Esophagus muscularis mucosa (tissue), 4 donors: ENCODE measurements at places on chromosomes 11 and 22. TPM values are rescaled to one million over a fixed set of nuclear protein-coding genes. Genes with fewer than 3 reads are reported as not detected.

DNA sequence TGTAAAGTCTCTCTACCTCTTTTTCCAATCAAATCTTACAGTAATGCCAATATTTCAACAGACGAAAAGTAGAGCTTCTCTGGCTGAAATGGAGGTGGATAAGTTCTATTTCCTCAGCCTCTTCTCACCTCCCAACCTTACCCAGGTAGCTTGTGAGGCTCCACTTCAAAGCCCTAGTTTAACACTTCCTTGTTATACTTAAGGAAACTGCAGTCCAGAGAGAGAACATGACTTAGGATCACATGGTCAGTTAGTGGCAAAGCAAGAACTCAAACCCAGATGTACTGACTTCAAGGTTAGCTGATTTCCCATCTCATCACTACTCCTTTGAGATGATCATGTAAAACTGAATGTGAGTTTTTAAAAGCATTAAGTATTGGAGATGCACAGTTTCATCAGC lies 32.5 kb downstream of the PAK1 start:
- no peak overlapping the region for H3K27ac ChIP-seq
- no peak for DNase-seq
- H3K27me3 ChIP-seq = no peaks in the 10 kb centered on the region
- no peak overlapping the region for H3K4me3 ChIP-seq
- no peaks in the 10 kb centered on the region for H3K36me3 ChIP-seq

GRCh38 chr22:45845076-45845487 lies 131.9 kb downstream of the WNT7B start:
- no peaks in the 10 kb centered on the region for H3K27me3 ChIP-seq
- H3K4me1 ChIP-seq = no peaks in the 10 kb centered on the region
- DNase-seq = no peak
- peaks cover 54% of the 10 kb centered on the region for H3K36me3 ChIP-seq
- no peak overlapping the region for H3K4me3 ChIP-seq

- no peak for DNase-seq
- H3K4me3 ChIP-seq = no peak overlapping the region
- H3K36me3 ChIP-seq = no peaks in the 10 kb centered on the region
- no peak overlapping the region for H3K27ac ChIP-seq
Measured at GRCh38 chr22:42328130-42328783, 57.8 kb upstream of the TCF20 start.

DNA sequence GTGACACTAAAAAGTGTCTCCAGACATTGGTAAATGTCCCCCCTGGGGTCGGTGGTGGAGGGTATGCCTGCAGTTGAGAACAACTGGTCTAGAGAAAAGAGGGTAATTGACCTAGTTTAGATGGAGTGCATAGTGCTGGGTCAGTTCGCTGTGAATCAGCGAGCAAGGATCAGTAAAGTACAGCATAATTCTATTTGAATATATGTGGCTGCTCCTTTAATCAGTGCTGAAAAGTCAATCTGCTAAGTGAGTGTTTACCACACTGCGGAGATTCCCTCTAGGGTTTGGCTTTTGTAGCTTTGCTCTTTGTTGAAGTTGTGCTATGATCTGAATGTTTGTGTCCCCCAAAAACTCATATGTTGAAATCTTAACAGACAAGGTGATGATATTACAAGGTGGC lies 15.0 kb downstream of the CAVIN3 start:
- no peak overlapping the region for H3K4me3 ChIP-seq
- no peak overlapping the region for H3K27ac ChIP-seq
- no peak for DNase-seq
- no peaks in the 10 kb centered on the region for H3K36me3 ChIP-seq

DNA sequence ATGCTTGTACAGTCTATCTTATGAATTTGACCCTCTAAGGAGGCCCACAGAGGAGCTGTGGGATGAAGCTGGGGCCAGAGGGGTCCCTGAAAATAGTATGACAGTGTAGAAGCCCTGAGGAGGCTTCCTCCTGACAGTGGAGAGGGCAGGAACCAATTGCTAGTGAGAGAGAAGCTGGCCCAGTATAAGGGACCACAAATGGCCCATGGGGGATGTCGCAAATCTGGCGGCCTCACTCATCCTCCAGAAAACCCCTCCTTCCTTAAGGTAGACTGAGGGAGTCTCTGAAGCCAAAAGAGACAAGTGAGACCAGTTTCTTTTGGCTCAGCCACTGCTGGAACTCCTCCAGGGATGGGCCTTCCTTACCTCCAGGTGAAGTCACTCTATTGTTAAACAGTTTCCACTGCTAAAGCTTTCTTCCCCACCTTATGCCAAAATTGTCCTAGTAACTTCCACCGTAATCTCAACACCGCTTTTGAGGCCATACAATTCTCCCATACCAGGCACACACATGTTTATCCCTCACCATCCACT lies 17.8 kb upstream of the CASTOR1 start:
- peaks cover 100% of the 10 kb centered on the region for H3K4me1 ChIP-seq
- H3K27ac ChIP-seq = peak overlapping the region; percentile 87
- no peak overlapping the region for H3K4me3 ChIP-seq
- H3K27me3 ChIP-seq = no peaks in the 10 kb centered on the region

- H3K4me3 ChIP-seq = no peak overlapping the region
- no peak for DNase-seq
- H3K4me1 ChIP-seq = peaks cover 100% of the 10 kb centered on the region
- no peaks in the 10 kb centered on the region for H3K27me3 ChIP-seq
- peak overlapping the region; percentile 79 for H3K27ac ChIP-seq
Measured at GRCh38 chr22:46110215-46110614, 40.1 kb upstream of the PPARA start.

GRCh38 chr11:59783632-59784090 lies 26.9 kb downstream of the MRPL16 start:
- peaks cover 14% of the 10 kb centered on the region for H3K4me1 ChIP-seq
- no peaks in the 10 kb centered on the region for H3K27me3 ChIP-seq
- DNase-seq = no peak
- no peak overlapping the region for H3K27ac ChIP-seq
- no peak overlapping the region for H3K4me3 ChIP-seq

GRCh38 chr11:117548876-117549275 lies 221.2 kb downstream of the CEP164 start:
- no peaks in the 10 kb centered on the region for H3K36me3 ChIP-seq
- no peak overlapping the region for H3K4me3 ChIP-seq

DNA sequence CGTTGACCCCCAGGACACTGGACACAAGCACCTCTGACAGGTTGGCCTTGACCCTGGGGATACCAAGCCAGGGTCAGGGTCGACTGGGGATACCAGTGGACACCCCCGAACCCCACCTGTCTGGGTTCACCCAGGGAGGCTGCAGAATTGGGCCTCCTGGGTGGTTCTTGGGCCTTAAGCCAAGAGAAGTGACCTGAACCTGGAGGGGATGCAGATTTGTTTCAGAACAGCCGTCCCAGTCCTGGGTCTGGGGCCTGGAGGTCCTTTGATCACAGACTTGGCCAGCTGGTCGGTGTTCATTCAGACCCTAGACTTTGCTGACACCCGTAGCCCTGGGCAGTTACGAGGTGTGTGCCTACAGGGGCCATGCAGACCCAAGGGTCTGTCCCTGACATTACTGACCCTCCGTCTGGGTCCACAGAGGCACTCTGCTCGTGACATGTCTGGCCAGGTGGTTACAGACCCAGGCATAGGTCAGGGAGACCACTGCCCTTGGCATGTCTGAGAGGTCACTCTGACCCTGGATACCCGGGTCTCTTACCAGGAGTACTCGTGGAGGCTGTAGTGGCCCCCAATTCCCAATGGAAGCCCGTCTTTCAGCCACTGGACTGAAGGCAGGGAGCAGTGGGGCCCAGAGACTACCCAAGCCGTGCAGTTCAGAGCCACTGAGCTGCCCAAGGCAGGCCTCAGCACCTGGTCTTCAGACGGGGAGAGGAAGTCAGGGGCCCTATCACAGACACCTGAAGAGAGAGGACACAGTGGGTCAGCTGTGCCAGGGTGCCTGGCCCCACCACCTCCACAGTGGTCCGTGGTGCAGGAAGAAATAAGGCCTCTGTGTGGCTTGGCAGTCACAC lies 6.4 kb downstream of the SIGIRR start:
- H3K27ac ChIP-seq = no peak overlapping the region
- H3K4me1 ChIP-seq = peaks cover 23% of the 10 kb centered on the region
- H3K27me3 ChIP-seq = peaks cover 12% of the 10 kb centered on the region
- no peaks in the 10 kb centered on the region for H3K36me3 ChIP-seq
- no peak overlapping the region for H3K4me3 ChIP-seq

DNA sequence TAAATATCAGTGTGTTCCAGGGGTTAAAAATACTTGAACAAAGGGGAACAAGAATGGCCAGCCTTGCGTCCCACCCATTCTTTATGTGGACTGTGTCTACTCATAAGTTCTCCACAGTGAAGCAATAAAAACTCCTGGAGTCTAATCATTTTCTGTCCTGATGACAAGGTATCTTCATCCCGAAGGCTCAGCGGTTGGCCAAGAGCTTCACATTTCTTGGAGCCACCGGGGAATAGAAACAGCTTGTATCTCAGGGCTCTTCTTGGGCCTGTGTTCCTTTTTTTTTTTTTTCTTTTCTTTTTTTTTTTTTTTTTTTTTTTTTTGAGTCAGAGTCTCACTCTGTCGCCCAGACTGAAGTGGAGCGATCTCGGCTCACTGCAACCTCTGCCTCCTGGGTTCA lies 36.8 kb upstream of the ADORA2A start:
- H3K27me3 ChIP-seq = no peaks in the 10 kb centered on the region
- peaks cover 38% of the 10 kb centered on the region for H3K4me1 ChIP-seq
- DNase-seq = no peak
- H3K36me3 ChIP-seq = peaks cover 6% of the 10 kb centered on the region
- H3K4me3 ChIP-seq = no peak overlapping the region

DNA sequence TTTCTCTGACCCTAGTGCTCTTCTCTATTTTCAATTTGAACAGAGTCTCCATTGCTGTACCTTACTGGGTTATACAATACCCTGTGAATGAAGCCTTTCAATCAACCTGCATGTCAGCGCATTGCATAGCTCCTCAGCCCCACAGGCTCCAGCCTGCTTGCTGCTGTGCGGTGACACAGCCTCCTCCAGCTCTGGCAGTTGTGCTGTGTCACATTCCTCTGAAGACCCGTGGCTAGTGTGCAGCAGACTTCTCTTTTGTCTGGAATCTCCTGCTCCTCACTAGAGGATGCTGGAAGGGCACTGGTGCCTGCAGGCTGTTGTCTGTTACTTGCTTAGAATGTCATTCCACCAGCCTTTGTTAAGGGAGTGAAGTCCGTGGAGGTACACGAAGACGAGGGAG lies 390.1 kb upstream of the B3GAT1 start:
- peak; percentile 86 for DNase-seq
- H3K36me3 ChIP-seq = no peaks in the 10 kb centered on the region
- H3K4me1 ChIP-seq = no peaks in the 10 kb centered on the region
- no peak overlapping the region for H3K4me3 ChIP-seq

- DNase-seq = no peak
- no peaks in the 10 kb centered on the region for H3K27me3 ChIP-seq
- H3K27ac ChIP-seq = peak overlapping the region; percentile 84
- peaks cover 87% of the 10 kb centered on the region for H3K4me1 ChIP-seq
Measured at GRCh38 chr22:32622004-32622743, 147.6 kb downstream of the FBXO7 start.

GRCh38 chr11:2578929-2579270 lies 120.9 kb downstream of the KCNQ1OT1 start:
- no peak for DNase-seq
- H3K4me1 ChIP-seq = no peaks in the 10 kb centered on the region
- H3K4me3 ChIP-seq = no peak overlapping the region
- no peak overlapping the region for H3K27ac ChIP-seq
- H3K36me3 ChIP-seq = no peaks in the 10 kb centered on the region

GRCh38 chr11:70519117-70519516 lies 120.8 kb downstream of the CTTN start:
- no peak overlapping the region for H3K4me3 ChIP-seq
- no peaks in the 10 kb centered on the region for H3K36me3 ChIP-seq
- H3K4me1 ChIP-seq = no peaks in the 10 kb centered on the region
- H3K27ac ChIP-seq = no peak overlapping the region
- no peaks in the 10 kb centered on the region for H3K27me3 ChIP-seq

GRCh38 chr11:75667255-75667830 lies 1.5 kb downstream of the MAP6 start:
- DNase-seq = no peak
- no peaks in the 10 kb centered on the region for H3K36me3 ChIP-seq
- no peaks in the 10 kb centered on the region for H3K27me3 ChIP-seq

- peaks cover 14% of the 10 kb centered on the region for H3K4me1 ChIP-seq
- no peak overlapping the region for H3K4me3 ChIP-seq
- no peak for DNase-seq
- H3K27me3 ChIP-seq = no peaks in the 10 kb centered on the region
- H3K36me3 ChIP-seq = peaks cover 56% of the 10 kb centered on the region
Measured at GRCh38 chr11:116893437-116893836, 56.0 kb upstream of the APOA1 start.

DNA sequence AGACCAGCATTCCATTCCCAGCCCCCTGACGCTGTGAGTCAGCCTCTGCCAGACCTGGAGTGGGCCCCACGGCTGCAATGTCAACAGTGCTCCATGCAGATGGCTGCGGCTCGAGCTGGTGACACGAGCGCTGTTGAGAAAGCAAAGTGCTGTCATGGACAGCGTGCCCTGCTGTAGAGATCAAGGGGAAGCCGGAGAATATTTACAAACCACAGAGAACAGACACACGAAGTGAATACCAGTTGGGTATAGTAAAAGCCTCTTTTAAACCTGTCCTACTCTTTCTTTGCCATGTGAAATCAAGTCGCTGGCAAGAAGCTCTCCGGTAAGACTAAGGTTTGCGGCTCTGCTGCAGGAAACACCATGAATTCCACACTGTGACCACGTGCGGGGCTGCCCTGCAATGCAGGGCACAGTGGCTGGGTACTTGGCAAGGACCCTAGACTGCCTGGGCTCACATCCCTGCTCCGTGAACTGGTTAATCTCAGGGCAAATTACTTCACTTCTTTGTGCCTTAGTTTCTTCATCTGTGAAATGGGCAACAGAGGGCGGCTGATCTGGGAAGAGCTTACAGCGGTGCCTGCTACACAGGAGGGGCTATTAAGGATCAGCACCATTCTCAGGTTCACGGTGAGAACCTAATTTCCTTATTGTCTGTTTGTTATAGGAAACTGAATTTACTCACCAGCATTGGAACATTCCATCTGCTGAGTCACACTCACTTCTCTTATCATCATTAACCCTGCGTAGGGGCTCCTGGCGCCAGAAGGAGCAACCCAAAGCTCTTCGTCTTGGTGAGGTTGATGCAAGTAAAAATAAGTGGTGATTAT lies 27.8 kb upstream of the ELFN2 start:
- H3K27me3 ChIP-seq = peaks cover 80% of the 10 kb centered on the region
- H3K36me3 ChIP-seq = no peaks in the 10 kb centered on the region
- H3K4me1 ChIP-seq = no peaks in the 10 kb centered on the region
- H3K27ac ChIP-seq = no peak overlapping the region
- DNase-seq = no peak

- DNase-seq = no peak
- H3K27me3 ChIP-seq = no peaks in the 10 kb centered on the region
- H3K27ac ChIP-seq = no peak overlapping the region
Measured at GRCh38 chr22:19811211-19811621, 43.5 kb downstream of the GNB1L start.

- no peak overlapping the region for H3K4me3 ChIP-seq
- H3K36me3 ChIP-seq = no peaks in the 10 kb centered on the region
- H3K27me3 ChIP-seq = no peaks in the 10 kb centered on the region
- H3K27ac ChIP-seq = peak overlapping the region; percentile 76
- peaks cover 99% of the 10 kb centered on the region for H3K4me1 ChIP-seq
Measured at GRCh38 chr22:30308518-30309230, 18.1 kb downstream of the TBC1D10A start.

Gene PRR33
- total RNA-seq = not detected

Gene LDHAL6A
- not detected for total RNA-seq

Gene AGBL2
- 0.42 TPM for total RNA-seq

Gene ADAMTS15
- total RNA-seq = 11.4 TPM

Gene APOA5
- not detected for total RNA-seq

Gene GAL3ST1
- total RNA-seq = 3.2 TPM

Gene SYT13
- total RNA-seq = not detected
